ENCODE measurements at places on chromosomes 2 and 18. TPM values are rescaled to one million over a fixed set of nuclear protein-coding genes. Genes with fewer than 3 reads are reported as not detected.

The MC2R gene
- total RNA-seq: not detected

The CTLA4 gene
- not detected for total RNA-seq

The DNAJC5G gene
- not detected for total RNA-seq

The FZD7 gene
- total RNA-seq: 0.77 TPM

The PTMA gene
- total RNA-seq: 750 TPM

The PIEZO2 gene
- 4.1 TPM for total RNA-seq

The UNC80 gene
- total RNA-seq: 0.29 TPM

The DLX2 gene
- total RNA-seq: not detected

The GKN2 gene
- not detected for total RNA-seq

The ONECUT2 gene
- total RNA-seq: not detected

The KHK gene
- total RNA-seq: 21.6 TPM

The VSNL1 gene
- total RNA-seq: 1.8 TPM
